ENCODE measurements at places on chromosomes 3 and 15. TPM values are rescaled to one million over a fixed set of nuclear protein-coding genes. Genes with fewer than 3 reads are reported as not detected.

DNA sequence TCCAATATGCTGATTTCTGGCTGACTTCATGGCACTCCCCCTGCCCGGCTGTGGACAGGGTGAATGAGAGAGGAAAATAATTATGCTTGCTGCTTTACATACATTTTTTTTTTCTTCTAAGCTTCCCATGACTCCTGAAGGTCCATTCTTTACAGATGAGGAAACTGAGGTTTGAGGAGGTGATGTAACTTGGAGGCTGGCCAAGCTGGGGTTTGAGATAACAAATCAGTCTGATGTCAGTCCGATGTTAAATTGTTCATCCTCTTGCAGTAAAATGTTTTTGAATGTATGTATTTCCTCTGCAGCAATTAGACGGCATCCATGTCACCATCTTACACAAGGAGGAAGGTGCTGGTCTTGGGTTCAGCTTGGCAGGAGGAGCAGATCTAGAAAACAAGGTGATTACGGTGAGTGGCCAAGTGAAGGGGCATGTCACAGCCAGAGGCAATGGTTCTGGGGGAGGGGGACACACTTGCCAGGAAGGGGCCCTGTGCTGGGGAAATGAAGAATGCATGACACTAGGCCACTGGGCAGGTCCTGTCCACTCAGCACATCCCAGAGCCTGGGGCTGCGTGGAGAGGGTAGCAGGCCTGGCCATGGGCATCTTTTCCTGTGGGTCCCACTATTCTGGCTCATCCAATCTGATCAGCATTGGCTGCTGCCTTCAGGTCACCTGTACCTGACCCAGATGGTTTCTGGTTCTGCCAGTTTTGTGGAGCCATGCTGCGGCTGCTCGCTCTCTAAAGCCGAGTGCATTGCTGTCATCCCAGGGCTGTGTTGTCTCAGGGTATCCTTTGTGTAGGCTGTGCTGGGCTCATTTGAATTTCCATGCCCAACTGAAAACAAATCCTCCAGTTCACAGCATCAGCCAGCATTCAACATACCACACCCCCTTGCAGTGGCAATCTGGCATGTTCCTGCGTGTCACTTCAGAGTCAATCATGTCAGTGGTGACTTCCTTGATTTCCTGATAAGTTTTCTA lies 20.4 kb downstream of the STARD5 start:
- DNase-seq = no peak

- DNase-seq = no peak
Measured at GRCh38 chr3:81161100-81161499, 600.3 kb downstream of the GBE1 start.

- no peak for DNase-seq
Measured at GRCh38 chr3:100609963-100610362, 562 bp downstream of the ADGRG7 start.

KY gene
- 3.3 TPM for total RNA-seq

- DNase-seq = no peak
Measured at GRCh38 chr15:84956199-84956598, 25.5 kb upstream of the PDE8A start.

CPN2 gene
- not detected for total RNA-seq

GRCh38 chr15:25763331-25763751 lies 99.8 kb downstream of the ATP10A start:
- no peak for DNase-seq

KNG1 gene
- total RNA-seq = not detected

DNA sequence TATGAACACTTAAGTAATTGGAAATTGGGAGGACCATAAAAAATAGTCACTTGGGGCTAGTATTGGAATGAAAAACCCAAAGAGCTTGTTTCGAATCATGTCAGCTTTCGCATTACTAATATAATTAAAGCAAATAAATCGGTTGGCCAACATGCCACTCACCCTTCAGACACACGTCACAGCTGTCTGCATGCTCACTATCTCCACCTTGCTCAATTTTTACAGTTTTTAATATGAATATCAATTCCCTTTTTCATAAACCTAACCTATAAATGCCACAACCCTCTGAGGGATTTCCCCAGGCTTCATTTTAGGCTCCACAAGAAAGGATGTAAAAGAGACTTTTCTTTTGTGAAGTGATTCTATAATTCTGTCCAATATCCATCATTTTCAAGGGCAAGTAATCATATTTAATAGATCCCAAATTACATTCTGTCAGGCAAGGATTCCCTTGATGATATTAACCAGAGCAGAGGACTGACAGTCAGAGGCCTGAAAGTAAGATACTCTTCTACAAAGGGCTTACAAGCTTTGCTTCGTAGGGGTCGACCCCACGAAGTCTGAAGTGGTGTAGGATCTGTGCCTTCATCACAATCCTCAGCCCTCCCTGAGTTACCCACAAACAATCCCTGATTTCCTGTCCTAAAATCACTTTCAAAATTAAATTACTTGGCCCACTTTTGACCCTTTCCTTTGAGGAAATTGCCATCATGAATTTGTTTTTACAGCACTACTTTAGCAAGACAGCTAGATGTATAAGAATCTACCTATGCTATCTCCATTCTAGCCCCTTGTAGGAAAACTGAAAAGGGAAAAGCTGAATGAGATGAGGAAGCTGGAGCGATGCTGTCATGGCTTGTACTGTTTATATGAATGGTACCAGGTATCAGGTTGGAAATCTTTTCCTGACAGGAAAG lies 44.5 kb downstream of the NANOGP8 start:
- DNase-seq = no peak

PAK6 gene
- total RNA-seq = 0.31 TPM

GRCh38 chr3:86867982-86868381 lies 123.0 kb downstream of the VGLL3 start:
- no peak for DNase-seq

GRCh38 chr3:144119633-144120032 lies 148.0 kb downstream of the DIPK2A start:
- DNase-seq = no peak

SYNPR gene
- not detected for total RNA-seq

CACNA1D gene
- 13.0 TPM for total RNA-seq

DNA sequence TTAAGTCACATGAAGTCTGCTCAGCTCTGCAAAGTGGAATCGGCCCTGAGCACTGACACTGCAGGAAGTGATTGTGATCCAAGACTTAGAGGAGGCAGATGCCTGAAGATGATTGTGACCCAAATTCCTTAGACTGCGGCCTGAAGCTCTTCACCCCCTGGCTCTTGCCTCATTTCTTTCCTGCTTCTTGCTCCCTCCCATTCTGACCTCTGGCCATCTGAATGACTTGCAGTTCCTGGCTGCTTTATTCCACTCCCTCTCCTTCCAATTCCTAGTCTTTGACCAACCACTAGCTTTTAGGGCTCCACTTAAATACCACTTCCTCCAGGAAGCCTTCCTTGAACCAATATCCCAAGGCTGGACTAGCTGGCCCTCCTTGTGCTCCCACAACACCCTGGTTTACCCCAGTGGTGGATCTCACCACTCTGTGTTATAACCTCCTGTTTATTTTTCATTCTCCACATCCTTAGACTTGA lies 9.9 kb upstream of the EPB42 start:
- DNase-seq = no peak

- DNase-seq = no peak
Measured at GRCh38 chr3:150149651-150150051, 179.0 kb upstream of the PFN2 start.
